ENCODE measurements at places on chromosomes 4 and X.
A peak's percentile ranks its signal among the peaks of the same experiment; 100 is the strongest.

DNA sequence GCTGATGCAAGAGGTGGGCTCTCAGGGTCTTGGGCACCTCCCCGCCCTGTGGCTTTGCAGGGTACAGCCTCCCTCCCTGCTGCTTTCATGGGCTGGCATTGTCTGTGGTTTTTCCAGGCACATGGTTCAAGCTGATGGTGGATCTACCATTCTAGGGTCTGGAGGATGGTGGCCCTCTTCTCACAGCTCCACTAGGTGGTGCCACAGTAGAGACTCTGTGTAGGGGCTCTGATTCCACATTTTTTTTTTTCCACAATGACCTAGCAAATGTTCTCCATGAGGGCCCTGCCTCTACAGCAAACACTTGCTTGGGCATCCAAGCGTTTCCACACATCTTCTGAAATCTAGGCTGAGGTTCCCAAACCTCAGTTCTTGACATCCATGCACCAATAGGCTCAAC, 657.9 kb upstream of the CT83 start:
- no peak for DNase-seq

GRCh38 chr4:124433044-124433443, 279.5 kb downstream of the ANKRD50 start:
- DNase-seq = no peak

DNA sequence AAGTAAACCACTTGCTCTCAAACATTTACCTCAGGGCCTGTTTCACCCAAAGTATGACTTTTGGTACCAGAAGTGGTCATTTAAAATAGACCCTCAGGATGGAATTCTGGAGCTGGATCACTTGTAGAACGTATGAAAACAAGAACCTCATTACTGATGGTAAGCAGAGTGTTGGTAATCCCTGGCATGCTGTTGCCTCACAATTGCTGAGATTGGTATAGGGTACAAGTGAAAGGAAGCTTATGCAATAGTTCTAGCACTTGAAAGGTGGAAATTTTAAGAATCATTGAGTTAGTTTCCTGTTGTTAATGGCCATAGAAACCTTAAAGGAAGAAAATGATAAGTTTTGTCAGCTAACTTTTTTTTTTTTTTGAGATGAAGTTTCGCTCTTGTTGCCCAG, 22.3 kb upstream of the THOC2 start:
- DNase-seq = no peak

DNA sequence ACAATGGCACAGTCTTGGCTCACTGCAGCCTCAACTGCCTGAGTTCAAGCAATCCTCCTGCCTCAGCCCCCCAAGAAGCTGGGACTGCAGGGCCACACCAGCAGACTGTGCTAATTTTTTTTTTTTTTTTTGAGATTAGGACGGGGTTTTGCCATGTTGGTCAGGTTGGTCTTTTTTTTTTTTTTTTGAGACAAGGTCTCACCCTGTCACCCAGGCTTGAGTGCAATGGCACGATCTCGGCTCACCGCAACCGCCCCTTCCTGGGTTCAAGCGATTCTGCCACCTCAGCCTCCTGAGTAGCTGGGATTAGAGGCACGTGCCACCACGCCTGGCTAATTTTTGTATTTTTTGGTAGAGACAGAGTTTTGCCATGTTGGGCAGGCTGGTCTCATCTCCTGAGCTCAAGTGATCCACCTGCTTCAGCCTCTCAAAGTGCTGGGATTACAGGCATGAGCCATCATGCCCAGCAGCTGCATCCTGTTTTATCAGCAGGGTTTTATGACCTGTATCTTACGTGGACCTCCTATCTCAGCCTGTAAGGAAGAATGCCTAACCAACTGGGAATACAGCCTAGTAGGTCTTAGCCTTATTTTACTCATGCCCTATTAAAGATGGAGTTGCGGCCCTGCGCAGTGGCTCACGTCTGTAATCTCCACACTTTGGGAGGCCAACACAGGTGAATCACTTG, 13.2 kb upstream of the MRPL1 start:
- DNase-seq = no peak

GRCh38 chr4:128323401-128323800, 35.8 kb upstream of the PGRMC2 start:
- no peak for DNase-seq

GRCh38 chr4:14783011-14783877, 219.0 kb upstream of the CPEB2 start:
- peak; percentile 84 for DNase-seq

DNA sequence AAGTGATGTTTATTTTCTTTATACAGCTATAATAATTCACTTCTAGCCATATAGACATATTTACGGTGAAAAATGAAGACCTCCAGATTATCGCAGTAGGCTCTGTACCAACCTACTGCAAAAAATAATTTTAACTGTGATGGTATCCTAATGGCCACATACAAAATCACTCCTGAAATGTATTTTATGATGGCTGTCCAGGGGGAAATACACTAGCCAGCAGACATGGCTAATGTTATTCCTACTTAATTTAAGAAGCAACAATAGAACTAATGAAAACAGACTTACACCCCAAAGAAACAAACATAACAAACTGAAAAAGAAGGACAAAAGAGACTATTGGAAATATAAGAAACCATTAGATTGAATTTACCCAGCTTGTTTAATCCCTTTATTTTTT, 4.6 kb downstream of the NKX6-1 start:
- DNase-seq = no peak

- no peak for DNase-seq
Observed at GRCh38 chr4:48462363-48462762, 20.8 kb upstream of the SLC10A4 start.

- no peak for DNase-seq
Observed at GRCh38 chrX:134073341-134073740, 87.9 kb upstream of the GPC3 start.

GRCh38 chr4:140044337-140044902, 109.6 kb downstream of the MAML3 start:
- DNase-seq = no peak

GRCh38 chr4:176814770-176815169, 22.0 kb upstream of the VEGFC start:
- no peak for DNase-seq

DNA sequence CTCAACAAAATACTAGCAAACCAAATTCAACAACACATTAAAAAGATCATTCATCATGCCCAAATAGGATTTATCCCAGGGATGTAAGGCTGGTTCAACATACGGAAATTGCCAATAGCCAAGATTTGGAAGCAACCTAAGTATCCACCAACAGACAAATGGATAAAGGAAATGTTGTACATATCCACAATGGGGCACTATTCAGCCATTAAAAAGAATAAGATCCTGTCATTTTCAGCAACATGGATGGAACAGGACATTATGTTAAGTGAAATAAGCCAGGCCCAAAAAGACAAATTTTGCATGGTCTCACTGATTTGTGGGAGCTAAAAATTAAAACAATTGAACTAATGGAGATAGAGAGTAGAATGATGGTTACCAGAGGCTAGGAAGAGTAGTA, 82.0 kb upstream of the FAM241A start:
- DNase-seq = no peak

DNA sequence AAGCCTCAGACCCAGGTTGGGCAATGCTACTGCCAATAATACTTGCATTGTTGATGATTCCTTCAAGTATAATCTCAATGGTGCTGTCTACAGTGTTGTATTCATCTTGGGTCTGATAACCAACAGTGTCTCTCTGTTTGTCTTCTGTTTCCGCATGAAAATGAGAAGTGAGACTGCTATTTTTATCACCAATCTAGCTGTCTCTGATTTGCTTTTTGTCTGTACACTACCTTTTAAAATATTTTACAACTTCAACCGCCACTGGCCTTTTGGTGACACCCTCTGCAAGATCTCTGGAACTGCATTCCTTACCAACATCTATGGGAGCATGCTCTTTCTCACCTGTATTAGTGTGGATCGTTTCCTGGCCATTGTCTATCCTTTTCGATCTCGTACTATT, 7.4 kb downstream of the LPAR4 start:
- no peak for DNase-seq

- DNase-seq = no peak
Observed at GRCh38 chr4:98556451-98556850, 102.0 kb downstream of the TSPAN5 start.

DNA sequence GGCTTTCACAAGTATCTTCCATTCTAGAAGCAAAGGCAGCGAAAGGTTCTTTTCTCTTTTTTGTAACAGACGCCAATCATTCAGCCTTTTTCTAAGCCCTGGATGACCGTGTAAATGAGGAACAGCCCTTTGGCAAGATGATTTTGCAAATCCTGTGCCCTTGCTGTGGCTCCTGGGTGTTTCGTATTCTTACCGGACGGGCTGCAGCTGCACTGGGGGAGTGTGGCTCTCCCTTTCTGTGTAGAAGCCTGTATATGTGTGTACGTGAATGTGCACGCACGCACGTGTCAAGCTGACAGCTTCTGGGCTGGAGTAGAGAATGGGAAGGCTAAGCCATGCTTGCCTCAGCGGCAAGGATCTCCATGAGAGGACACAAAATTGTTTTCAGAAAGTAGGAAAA, 8.2 kb downstream of the GRPEL1 start:
- DNase-seq = no peak

- DNase-seq = no peak
Observed at GRCh38 chr4:40687676-40688389, 58.2 kb upstream of the RBM47 start.

- DNase-seq = no peak
Observed at GRCh38 chrX:3589474-3589873, 124.0 kb downstream of the PRKX start.

DNA sequence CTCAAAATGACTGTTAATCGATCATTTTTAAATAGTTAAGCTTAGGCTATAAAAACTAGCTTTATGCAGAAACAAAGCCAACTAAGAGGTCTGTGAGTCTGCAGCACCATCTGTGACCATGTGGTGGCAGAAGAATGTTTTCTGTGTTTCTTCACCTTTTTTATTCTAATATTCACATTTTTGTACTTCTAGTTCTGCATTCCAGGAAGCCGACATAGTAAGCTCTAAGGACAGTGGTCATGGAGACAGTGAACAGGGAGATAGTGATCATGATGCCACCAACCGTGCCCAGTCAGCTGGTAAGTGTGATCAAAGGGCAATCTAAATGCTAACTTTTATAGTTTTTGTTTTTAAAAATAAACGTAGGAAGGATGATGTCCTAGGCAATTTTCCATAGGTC, 5.6 kb downstream of the PCDH10 start:
- no peak for DNase-seq

DNA sequence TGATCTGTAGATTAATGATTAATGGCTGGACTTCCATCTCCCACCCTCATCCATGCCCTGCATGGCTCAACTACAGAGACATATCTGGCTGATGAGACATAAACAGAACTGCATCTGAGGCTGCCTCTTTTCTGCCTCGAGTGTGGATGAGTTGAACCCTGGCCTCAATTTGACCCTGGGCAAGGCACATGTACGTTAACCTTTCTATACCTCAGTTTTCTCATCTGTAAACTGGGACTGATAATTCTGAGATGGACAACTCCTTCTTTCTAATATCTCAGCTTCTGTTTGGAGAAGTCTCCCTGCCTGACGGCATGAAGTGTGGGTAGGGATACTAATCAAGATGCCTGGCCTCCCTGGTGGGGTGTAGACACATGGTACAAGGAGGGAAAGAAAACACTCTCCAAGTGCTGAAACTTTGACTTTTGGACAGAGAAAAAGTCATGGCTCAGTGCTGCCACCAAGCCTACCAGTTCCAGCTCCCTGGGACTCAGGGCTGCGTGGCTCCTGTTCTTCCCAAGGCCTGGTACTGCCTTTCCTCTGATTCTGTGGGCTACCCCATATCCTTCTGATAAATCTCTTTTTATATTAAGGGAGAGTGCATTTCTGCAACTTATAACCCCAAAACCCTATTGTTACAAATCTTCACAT, 64.4 kb downstream of the HAUS3 start:
- no peak for DNase-seq

DNA sequence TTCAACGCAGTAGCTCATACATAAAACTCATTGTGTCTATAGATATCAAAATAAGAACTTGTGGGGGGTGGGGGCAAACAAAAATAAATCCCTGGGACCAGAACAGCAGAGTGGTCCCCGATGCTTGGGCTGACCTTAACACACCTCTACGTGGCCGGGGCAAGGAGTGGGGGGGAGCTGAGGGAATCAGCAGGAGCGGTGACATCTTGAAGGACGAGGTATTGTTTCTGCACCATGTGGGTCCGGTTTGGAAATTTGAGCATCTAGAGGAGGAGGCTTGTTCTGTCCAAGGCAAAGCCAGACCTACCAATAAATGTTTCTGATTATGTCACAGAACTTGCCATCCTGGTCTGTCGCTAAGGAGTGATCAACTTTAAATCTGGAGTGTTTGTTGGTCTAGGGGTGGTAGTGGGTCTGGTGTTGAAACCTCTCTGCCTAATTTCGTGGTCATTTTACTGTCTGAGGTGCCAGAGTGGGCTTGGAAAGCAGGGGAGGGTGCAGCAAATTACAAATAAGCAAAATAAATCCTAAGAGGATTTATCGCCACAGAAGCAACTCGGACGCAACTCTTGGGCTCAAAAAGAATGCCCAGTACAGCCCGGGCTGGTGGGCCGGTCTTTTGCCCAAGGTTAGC, 774 bp upstream of the RAPGEF2 start:
- no peak for DNase-seq
